ENCODE measurements at places on chromosomes 3 and 15.

GRCh38 chr3:50275996-50276761, 2.7 kb upstream of the LSMEM2 start:
- DNase-seq = peak; percentile 27

- no peak for DNase-seq
These were observed 21.0 kb downstream of the GLB1 start for GRCh38 chr3:33075995-33076394.

GRCh38 chr15:80323285-80323684, 71.3 kb upstream of the CTXND1 start:
- DNase-seq = no peak

DNA sequence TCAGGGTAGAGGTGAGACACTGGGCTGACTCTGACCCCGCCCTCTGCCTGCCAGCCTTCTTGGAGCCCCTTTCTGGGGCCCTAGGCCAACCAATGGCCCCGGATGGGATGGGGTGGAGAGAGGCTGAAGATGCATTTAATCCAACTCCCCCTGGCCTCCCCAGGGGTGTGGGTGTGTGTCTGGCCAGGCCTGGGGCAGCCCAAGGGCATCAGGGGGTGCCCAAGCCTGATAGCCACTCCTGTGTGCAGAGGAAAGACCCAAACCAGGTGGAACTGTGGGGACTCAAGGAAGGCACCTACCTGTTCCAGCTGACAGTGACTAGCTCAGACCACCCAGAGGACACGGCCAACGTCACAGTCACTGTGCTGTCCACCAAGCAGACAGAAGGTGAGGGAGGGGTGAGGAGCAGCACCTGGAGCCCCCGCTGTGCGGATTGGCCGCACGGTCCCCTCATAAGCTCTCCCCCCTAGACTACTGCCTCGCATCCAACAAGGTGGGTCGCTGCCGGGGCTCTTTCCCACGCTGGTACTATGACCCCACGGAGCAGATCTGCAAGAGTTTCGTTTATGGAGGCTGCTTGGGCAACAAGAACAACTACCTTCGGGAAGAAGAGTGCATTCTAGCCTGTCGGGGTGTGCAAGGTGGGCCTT, 9.5 kb downstream of the SPINT1 start:
- no peak for DNase-seq

DNA sequence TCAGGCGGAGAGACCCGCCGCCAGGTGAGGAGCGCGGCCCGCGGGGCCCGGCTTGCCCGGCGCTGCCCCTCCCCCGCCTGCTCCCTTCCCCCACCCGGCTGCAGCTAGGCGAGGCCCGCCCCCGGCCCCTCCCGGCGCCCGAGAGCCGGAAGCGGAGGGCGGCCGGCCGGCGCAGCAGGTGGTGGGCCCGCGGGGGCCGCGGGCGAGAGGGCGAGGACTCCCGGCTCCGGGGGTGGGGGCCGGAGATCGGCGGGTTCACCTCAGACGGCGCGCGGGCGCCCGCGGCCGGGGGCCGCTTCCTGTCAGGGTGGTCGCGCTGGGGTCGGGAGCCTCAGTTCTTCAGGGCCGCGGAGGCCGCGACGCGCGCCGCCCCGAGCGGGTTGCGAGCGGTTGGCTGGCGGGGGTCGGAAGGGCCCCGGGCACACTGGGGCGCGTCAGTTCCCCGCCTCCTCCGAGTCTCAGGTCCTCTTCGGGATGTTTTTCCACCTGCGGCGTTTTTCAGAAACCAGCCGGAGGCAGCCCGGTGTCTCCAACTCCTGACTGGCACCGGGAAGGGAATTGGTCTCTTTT, 395 bp downstream of the ZFAND6 start:
- no peak for DNase-seq

DNA sequence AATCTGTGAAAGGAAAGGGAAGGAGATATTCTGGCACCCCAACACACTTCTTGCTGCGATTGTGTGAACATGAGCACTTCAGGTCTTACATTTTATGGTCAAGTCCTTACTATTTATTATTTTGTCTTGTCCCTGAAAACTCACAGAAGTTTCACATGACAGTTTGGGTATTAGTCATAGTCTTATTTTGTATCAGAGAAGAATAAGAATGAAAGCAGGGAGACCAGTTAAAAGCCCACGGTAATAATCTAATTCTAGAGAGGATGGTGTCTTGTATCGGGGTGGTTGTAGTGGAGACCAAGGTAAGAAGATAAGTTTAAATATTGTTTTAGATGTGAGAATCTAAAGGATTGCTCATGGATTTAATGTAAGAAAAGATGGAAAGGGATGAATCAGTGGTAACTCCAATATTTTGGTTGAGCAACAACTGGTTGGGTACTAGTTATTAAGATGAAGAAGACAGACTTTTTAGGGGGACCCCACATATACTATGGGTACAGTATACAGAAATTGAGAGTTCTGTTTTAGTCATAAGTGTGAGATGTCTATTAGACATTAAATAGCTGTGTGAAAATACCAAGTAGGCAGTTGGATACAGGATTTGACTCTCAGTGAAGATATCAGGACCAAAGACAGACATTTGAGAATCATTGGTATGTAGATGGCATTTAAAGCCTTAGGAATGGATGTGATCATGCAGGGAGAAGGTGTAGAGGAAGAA, 227.6 kb downstream of the MFSD1 start:
- no peak for DNase-seq

DNA sequence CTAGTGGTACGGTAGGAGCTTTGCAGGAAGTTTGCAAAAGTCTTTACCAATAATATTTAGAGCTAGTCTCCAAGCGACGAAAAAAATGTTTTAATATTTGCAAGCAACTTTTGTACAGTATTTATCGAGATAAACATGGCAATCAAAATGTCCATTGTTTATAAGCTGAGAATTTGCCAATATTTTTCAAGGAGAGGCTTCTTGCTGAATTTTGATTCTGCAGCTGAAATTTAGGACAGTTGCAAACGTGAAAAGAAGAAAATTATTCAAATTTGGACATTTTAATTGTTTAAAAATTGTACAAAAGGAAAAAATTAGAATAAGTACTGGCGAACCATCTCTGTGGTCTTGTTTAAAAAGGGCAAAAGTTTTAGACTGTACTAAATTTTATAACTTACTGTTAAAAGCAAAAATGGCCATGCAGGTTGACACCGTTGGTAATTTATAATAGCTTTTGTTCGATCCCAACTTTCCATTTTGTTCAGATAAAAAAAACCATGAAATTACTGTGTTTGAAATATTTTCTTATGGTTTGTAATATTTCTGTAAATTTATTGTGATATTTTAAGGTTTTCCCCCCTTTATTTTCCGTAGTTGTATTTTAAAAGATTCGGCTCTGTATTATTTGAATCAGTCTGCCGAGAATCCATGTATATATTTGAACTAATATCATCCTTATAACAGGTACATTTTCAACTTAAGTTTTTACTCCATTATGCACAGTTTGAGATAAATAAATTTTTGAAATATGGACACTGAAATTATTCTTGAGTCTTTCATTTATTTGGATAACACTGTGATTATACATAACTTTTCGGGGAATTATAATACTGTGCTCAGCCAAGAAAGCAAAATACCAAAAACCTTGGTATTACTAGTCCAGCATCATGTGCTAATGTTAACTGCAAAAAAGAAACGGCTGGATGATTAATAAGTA, 2.2 kb downstream of the SOX2 start:
- no peak for DNase-seq

DNA sequence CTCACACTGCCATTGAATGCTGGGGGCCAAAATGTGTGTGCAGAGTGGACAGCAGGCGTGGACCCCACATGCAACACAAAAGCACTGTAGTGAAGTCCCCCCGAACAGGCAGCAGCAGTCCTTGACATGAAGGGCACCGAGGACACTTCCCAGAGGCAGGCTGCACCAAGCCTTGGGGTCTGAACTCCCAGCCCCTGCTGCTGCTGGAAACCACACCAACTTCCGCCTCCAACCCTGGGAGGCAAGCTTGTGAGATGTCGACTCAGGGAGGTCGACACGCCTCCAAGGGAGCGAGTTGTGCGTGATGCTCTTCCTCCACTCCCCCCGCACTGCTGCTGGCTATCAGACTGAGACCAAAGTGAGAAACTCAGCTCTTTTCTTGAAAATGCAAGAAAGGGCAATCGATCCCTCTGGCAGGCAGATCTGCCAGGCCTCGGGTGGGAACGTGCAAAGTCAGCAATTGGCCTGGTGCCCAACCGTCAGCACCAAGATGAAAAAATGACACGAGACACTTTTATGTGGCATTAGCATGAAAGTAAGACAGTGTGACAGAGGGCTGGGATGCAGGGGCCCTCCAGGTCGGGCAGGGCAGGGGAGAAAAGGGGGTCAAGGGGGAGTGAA, 43.6 kb downstream of the WHAMM start:
- no peak for DNase-seq

DNA sequence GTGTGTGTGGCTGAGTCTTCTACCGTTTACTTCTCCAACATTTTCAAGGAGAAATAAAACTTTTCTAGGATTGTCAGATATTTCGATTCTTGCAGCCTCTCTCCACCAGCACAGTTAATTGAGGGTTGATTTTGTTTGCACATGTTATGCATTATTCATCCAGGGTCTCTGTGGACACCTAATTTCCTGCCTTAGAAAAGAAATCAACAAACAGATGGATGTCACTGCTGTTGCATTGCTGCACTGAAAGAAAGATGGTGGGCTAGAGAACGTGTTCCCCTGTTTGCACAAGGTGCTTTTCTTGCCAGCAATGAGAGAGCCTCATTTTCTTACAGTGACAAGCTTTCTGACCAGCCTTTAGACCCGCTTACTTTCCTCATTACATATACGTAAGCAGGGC, 150.0 kb downstream of the CLSTN2 start:
- no peak for DNase-seq

DNA sequence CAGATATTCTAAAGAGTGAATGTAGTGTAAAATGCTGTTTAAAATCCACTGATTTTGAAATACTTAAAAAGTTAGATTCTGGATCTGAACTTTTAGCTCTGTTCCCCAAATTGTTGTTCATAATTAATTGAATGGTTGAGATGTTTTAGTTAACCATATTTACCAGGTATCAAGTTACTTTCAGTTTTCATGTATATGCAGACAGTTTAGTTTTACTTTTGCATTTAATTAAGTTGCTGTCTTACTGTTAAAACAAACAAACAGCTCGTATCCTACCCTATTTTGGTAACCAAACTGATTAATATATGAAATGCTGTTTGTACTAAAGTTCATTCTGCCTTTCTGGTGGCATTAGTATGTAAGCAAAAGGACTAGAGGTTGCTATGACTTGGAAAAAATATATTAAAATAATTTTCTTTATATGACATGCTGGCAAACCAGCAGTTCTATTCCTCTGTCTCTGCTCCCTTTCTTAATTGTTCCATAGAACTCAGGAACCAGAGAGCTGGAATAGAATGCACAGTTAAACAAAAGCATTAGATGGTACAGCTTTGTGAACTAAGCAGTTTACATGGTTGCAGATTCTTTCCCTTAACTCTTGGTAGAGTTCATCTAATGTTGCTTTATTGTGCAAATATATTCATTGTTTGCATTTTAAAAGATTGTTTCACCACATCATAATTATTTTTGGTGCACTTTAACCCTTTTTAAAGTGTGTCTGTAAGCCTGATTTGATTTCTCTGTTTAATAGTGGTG, 39.5 kb upstream of the SCAANT1 start:
- DNase-seq = no peak

Data from CD4-positive, alpha-beta T cell treated with Interleukin-12 subunit alpha and Interleukin-12 subunit beta, for 1 hour (primary cell).